Activated CD4-positive, alpha-beta T cell treated with anti-CD3 and anti-CD28 coated beads, Interleukin-2, amount 10 ng/mL, durations not matched to agents 7 days and 5 days (primary cell): ENCODE measurements at places on chromosomes 3 and 15. TPM values are rescaled to one million over a fixed set of nuclear protein-coding genes. Genes with fewer than 3 reads are reported as not detected.

DNA sequence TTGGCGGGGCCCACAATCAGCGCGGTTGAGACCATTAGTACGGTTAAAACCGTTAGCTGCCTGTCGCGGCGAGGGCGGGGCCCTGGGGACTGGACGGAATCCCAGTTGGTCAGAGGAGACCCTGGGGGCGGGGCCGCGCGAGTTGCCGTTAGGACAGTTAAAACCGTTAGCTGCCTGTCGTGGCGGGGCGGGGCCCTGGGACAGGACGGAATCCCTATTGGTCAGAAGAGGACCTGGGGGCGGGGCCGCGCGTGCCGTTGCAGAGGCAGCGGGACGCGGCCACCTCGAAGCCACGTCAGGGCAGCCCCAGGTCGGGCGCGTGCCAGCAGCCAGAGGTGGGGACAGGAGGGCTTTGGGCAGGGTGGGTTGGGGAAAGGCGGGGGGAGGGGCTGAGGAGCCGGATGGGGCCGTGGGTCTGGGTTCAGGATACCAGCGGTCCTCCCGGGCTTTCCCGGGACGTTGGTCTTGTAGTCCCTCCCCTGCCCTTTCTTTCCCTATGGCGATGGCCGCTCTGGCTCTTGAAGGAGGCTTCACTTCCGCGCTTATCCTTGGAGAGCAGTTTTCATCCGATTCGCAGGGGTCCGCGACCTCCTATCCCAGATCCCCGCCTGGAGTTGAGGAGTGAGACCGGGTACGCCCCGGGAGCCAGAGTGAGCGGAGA, 28.0 kb downstream of the KLHDC8B start:
- no peak overlapping the region for H3K27ac ChIP-seq
- no peaks in the 10 kb centered on the region for H3K36me3 ChIP-seq
- DNase-seq = no peak

GRCh38 chr15:63104727-63105126, 16.9 kb upstream of the LACTB start:
- H3K4me1 ChIP-seq = no peaks in the 10 kb centered on the region
- H3K27me3 ChIP-seq = peaks cover 5% of the 10 kb centered on the region
- H3K4me3 ChIP-seq = no peak overlapping the region
- no peak overlapping the region for H3K27ac ChIP-seq

GRCh38 chr3:86702381-86702958, 288.5 kb downstream of the VGLL3 start:
- no peak for DNase-seq
- H3K4me3 ChIP-seq = no peak overlapping the region
- no peaks in the 10 kb centered on the region for H3K27me3 ChIP-seq
- H3K4me1 ChIP-seq = no peaks in the 10 kb centered on the region
- no peaks in the 10 kb centered on the region for H3K36me3 ChIP-seq
- no peak overlapping the region for H3K27ac ChIP-seq

Gene FBXW12
- not detected for total RNA-seq

- DNase-seq = no peak
- H3K4me1 ChIP-seq = no peaks in the 10 kb centered on the region
- H3K4me3 ChIP-seq = no peak overlapping the region
- no peaks in the 10 kb centered on the region for H3K27me3 ChIP-seq
- no peaks in the 10 kb centered on the region for H3K36me3 ChIP-seq
Measured at GRCh38 chr3:149384911-149385321, 7.5 kb upstream of the TM4SF1 start.
